ENCODE measurements at places on chromosomes 5 and 9.

DNA sequence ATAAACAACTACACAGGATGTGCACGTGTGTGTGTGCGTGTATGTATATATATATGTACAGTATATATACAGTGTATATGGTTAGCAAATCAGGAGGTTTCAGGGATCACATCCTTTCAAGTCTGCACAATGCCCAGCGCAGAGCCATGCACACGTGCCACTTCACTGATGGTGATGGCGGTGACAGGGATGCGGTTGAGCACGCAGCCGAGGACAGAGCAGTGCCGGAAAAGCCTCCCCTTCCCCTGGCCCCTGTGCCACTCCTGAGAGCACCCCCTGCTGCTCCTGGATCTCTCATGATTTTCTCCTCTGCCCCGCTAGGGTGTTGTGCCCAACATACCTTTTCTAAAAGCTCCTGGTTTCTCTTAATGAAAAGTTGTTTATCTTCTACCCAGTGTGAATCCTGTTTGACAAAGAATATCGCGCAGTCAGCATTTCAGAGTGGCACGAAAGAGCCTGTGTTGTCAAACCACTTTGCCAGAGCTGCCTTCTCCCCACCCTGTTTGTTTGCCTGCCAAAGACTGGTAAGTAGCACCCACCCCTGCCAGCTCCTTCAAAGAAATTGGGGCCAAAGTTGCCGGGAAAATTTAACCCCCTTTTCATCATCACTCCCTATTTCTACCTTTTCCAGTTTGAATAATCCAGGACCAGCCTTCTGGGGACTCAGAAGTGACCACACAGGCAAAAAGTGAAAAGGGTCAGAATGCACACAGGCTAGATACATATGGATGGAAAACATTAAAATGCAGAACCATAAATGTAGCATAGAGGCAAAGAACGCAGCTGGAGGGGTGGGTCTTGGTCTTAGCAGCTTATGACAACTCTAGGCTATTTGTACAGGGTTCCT, 126.2 kb upstream of the DPYSL3 start:
- no peak for DNase-seq

GRCh38 chr9:110921705-110922104, 116.6 kb downstream of the LPAR1 start:
- no peak for DNase-seq

DNA sequence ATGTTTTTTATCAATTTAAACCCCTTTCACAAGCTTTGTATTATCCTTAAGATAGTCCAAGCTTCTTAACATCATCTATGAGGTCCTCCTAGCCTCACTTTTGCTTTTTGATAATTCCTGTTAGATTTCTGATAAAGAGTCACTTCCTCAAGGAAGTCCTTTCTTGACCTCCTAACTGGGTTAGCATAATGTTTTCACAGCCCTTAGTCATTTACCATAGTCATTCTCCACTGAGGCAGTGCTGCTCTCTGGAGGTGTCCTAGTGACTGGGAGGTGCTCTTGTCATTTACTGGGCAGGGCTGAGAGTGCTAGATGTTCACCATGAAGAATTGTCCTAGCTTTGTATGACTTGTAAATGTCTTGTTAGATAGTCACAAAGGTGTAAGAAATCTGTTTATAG, 26.4 kb downstream of the TNPO1 start:
- no peak for DNase-seq

DNA sequence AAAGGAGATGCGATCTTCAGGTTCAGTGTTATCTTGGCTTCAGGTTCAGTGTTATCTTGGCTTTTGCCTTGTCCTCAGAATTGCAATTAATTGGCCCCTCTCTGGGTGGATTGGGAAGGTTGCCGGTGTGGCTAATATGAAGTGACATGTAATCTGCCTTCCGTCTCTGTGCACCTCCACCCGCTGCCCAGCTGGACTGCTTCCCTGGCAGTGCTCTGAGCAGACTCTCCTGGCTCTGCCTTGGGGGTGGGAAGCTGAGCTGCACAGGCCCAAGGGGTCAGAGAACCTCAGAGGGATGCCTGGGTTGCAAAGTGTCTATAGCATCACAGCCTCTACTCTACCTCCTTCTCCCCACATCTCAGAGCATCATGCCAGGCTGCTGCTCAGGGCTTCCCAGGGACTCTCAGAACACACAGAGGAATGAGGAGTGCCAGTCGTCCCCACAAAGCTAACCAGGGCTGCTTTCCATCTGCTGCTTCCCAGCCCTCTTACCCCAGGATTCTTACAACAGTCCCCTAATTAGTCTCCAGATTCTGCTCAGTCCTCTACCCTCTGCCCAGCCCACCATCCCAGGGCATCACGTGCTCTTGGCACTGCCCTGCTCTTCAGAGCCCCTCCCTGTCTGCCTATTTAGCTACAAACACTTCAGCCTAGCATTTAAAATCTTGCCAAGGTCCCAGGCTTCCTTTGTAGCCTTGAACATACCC, 54.4 kb upstream of the AFAP1L1 start:
- no peak for DNase-seq

DNA sequence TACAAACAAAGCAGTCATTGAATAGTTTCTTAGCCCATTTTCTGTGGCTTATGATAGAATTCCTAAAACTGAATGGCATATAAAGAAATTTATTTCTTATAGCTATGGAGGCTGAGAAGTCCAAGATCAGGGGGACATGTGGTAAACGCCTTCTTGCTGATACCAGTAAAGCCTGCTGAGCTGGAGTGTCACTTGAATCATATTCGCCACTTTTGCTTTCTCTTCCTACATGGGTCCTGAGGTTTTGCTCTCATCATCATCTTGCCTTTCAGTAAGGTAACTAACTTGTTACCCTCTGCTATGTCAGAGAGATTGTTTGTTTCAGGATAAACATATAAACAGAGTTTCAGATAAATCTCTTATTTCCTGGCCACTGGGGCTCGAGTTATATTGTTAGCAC, 203.3 kb upstream of the DMRT1 start:
- no peak for DNase-seq

GRCh38 chr9:127942216-127943010, 4.8 kb upstream of the DPM2 start:
- DNase-seq = no peak

GRCh38 chr5:38926121-38926520, 80.3 kb downstream of the OSMR start:
- DNase-seq = no peak

DNA sequence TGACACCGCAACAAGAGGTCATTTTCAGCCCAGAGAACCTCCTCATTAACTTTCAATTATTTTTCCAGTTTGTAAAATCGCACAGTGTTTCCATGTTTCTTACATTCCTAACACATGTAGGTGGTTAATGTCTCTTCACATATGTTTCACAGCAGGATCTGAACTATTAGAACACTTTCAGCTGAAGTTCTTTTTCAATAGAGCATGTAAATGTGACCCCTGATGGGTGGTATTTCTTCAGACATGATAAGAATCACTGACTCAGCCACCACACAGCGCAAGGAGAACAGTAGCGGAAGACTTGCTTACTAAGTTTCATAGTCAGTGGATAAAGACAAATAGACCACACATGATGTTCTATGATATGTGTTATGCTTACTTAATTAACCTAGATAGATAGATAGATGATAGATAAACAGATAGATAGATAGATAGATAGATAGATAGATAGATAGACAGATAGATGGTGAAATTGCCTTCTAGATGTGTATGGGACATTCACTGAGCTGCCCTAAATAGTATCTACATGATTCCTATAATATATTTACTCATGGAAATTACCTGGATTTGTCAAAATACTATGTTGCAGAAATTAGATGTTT, 1992.1 kb upstream of the NUDT12 start:
- no peak for DNase-seq

DNA sequence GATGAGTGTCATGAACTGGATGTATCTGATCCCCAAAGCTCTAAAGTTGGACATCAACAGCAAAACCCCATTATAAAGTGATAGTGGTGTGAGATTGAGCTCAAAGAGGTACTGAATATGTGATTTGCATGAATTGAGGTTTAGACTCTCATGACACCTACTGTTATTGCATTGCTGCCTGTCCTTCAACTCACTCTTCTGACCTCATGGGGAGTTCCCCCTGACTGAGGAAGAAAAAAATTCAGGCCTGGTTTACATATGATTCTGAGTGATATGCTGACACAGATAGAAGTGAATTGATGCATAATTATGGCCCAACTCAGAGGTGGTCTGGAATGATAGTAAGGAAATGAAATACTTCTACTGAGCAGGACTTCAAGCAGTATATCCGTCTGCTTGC, 76.2 kb upstream of the CHD1 start:
- no peak for DNase-seq

GRCh38 chr5:132785365-132785764, 8.3 kb upstream of the SEPTIN8 start:
- no peak for DNase-seq

DNA sequence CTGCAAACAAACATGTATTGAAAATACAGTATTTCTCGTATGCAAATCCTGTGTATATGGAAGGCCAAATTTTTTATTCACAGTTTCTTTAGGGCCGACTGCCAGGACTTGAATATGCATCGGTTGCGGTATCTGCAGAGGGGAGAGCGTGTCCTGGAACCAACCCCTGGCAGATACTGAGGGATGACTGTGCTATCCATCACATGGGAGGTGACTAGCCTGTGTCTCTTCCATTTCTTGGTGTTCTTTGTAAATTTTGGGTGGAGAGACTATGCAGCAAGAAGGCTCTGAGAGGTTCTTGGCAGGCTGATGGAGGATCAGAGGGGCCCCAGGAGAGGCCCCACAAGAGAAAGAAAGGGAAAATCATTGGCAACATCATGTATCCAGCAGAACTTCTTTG, 384.3 kb downstream of the YTHDC2 start:
- no peak for DNase-seq

DNA sequence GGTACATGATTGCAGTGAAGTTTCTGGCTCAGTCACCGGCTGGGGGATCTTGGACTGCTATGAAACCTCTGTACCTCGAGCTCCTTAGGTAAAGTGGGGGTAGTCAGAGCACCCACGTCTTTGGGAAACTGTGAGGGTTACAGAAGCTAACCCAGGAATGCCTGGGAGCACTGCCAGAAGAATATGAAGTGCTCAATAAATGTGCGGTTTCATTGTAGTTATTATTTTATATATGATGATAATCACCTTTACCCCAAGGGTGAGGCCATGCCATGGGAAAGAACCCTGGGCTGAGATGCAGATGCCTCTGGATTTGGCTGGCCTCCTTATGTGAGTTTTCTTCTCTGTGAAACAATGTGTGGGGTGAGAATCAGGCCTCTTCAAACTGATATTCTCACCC, 3.7 kb downstream of the NPR3 start:
- no peak for DNase-seq

- DNase-seq = peak; percentile 37
Observed at GRCh38 chr5:134525683-134526482, 413 bp downstream of the JADE2 start.

DNA sequence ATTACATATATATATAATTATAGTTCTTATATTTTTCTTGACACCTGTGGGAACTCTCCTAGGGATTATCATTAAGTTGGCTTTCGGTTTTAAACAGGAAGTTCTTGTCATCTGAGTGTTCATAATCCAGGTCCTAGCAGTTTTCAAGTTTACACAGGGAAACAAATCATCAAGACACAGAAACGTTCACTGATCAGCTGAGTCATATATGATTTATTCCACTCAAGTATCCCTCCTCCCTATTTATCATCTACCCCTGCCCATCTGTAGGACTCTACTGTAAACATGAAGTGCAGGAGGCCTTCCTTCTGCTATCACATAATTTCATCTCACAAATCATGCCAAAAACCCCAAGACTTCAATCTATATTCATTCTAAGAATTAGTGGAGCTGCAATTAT, 6.3 kb downstream of the SLC25A51 start:
- no peak for DNase-seq

DNA sequence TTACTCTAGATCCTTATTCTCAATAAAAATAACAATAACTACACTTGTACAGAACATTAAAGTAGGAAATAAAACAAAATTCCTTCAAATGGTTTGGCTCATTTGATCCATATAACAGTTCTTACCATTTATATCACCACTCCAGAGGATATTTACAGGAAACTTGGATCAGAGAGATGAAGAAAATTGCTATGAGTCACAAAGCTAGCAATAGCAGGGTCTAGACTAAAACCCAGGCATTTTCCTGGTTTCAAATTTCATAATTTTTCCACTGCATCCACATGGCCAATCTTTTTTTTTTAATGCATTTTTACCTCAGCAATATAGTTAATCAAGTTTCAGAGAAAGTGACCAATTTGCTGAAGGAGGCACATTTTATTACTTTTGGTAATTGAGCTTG, 299.2 kb downstream of the ELAVL2 start:
- no peak for DNase-seq

GRCh38 chr5:134140530-134141201, 26.2 kb downstream of the TCF7 start:
- no peak for DNase-seq

- no peak for DNase-seq
Observed at GRCh38 chr5:106014262-106014661, 1656.5 kb downstream of the EFNA5 start.

- DNase-seq = no peak
Observed at GRCh38 chr5:172862165-172862801, 28.2 kb downstream of the ERGIC1 start.

GRCh38 chr5:142521706-142522105, 164.2 kb downstream of the FGF1 start:
- no peak for DNase-seq

DNA sequence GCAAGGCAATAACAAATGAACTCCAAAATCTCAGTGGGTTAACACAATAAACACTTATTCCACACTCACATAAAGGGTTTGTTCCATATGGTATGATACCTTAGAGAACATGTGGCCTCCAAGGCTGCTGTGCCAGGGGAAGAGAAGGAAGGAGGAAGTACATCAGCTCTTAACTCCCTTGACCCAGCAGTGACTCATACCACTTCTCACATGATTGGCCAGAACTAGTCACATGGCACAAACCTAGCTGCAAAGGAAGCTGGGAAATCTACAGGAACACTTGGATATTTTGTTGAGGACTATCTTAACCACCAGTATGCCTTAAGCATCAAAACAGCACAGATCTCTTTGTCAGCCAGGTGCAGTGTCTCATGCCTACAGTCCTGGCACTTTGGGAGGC, 99.3 kb downstream of the SLIT3 start:
- no peak for DNase-seq

- no peak for DNase-seq
Observed at GRCh38 chr9:17528859-17529258, 50.0 kb upstream of the SH3GL2 start.

DNA sequence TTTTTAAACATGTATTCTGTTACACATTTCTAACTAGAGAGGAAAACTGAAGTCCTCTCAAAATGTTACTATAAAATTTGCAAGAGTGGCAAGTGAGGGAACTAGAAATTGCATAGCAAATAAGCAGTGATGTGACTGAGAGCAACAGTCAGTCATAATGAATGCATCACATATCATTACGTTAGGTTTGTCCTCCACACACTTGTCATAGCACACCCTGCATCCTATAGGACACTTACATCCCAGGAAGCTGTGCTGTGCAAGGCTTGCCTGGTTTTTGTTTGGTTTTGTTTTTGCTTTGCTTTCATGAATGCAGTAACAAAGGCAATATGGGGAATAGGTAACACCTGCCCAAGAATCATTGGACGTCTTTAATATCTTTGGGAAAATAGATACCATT, 10.8 kb downstream of the NFIB start:
- DNase-seq = no peak
